Heart right ventricle (tissue), 16 donors: ENCODE measurements at places on chromosomes 16 and 17. TPM values are rescaled to one million over a fixed set of nuclear protein-coding genes. Genes with fewer than 3 reads are reported as not detected.

GRCh38 chr17:69609473-69610305 lies 195.2 kb downstream of the MAP2K6 start:
- H3K27ac ChIP-seq = peak overlapping the region; percentile 79
- no peak for DNase-seq
- H3K27me3 ChIP-seq = no peaks in the 10 kb centered on the region
- no peak overlapping the region for H3K4me3 ChIP-seq

DNA sequence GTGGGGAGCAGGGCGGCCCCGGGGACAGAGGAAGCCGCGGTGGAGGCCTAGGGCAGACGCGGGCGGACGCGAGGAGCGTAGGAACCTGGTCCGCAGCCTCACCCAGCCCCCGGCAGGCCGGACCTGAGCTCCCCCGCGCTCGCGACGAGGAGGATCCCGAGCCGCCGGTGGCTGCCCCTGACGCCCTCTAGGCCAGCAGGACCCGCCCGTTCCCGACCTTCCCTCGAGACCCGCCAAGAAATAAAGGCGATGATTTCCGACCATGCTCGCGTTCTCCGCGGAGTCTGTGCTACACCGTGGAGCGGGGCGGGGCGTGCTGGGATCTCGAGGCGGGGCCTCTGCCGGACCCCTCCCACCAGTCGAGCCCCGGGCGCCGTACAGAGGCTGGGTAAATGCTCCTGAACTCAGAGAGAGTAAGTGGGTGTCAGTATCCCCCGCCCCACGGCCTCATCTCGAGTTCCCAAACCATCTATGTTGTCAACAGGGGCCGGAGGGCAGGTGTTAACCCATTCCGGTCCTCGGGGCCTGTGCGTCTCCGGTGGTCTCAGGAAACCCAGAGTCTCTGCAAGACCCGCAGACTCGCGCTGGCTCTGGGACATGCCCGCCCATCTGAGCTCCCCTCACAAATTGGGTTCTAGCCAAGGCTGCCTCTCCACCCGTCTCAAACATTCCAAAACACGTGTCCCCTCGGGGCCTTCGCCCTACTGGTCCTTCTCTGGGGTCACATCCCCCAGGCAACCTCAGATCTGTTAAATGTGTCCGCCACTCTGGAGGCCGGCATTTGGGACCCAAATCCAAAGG lies 13.7 kb downstream of the SYCE1L start:
- H3K4me1 ChIP-seq = peaks cover 3% of the 10 kb centered on the region
- DNase-seq = peak; percentile 33
- H3K27me3 ChIP-seq = no peaks in the 10 kb centered on the region
- no peaks in the 10 kb centered on the region for H3K36me3 ChIP-seq
- peak overlapping the region; percentile 64 for H3K4me3 ChIP-seq

DNA sequence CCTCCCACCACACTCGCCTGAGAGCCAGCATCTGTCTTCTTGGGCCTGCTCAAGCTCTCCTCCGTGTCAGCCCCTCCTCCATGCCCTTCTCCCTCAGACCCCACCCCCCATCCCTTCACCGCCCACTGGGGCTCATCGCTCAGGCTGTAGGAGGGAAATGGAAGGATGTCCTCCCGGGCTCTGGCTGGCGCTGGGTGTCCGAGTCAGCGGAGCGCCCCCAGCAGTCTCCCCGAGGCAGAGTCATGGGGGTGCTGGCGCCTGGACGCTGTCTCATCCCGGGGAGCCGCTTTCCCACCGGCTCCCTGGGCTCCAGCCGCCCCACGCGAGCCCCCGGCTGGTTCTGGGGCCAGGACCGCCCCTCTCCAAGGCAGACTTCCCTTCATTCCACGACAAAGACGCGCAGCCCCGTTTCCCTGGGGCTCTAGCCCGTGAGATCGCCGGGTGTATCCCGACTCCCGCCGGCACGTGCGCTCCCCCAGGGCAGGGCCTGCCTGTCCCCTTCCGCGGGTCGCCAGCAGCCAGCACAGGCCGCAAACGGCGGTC lies 428 bp upstream of the ANTKMT start:
- H3K27ac ChIP-seq = peak overlapping the region; percentile 44
- DNase-seq = no peak
- peak overlapping the region; percentile 87 for H3K4me3 ChIP-seq
- peaks cover 30% of the 10 kb centered on the region for H3K4me1 ChIP-seq
- no peaks in the 10 kb centered on the region for H3K27me3 ChIP-seq
- no peaks in the 10 kb centered on the region for H3K36me3 ChIP-seq

The XYLT2 gene
- total RNA-seq = 12.5 TPM

- H3K4me3 ChIP-seq = no peak overlapping the region
- DNase-seq = no peak
- H3K4me1 ChIP-seq = no peaks in the 10 kb centered on the region
- H3K36me3 ChIP-seq = no peaks in the 10 kb centered on the region
- no peak overlapping the region for H3K27ac ChIP-seq
Observed at GRCh38 chr17:49439673-49440571, 25.2 kb upstream of the PHB1 start.

GRCh38 chr17:39737760-39738567 lies at the start of gene GRB7:
GRB7 (plus strand) TSS chr17:39737938; CDS start chr17:39742302, 4,364 bp downstream.
- H3K27me3 ChIP-seq = peaks cover 73% of the 10 kb centered on the region
- H3K4me1 ChIP-seq = peaks cover 39% of the 10 kb centered on the region
- no peak within 1 kb of the TSS for H3K27ac ChIP-seq
- peak within 1 kb of the TSS; percentile 42 for H3K4me3 ChIP-seq
- DNase-seq = no peak

- H3K36me3 ChIP-seq = no peaks in the 10 kb centered on the region
- DNase-seq = no peak
- no peak overlapping the region for H3K4me3 ChIP-seq
- H3K4me1 ChIP-seq = no peaks in the 10 kb centered on the region
Observed at GRCh38 chr16:12449795-12450194, 353.9 kb downstream of the CPPED1 start.

GRCh38 chr16:26041952-26042668 lies 350.4 kb downstream of the HS3ST4 start:
- no peaks in the 10 kb centered on the region for H3K27me3 ChIP-seq
- no peaks in the 10 kb centered on the region for H3K36me3 ChIP-seq
- H3K27ac ChIP-seq = no peak overlapping the region
- no peak overlapping the region for H3K4me3 ChIP-seq
- no peaks in the 10 kb centered on the region for H3K4me1 ChIP-seq

DNA sequence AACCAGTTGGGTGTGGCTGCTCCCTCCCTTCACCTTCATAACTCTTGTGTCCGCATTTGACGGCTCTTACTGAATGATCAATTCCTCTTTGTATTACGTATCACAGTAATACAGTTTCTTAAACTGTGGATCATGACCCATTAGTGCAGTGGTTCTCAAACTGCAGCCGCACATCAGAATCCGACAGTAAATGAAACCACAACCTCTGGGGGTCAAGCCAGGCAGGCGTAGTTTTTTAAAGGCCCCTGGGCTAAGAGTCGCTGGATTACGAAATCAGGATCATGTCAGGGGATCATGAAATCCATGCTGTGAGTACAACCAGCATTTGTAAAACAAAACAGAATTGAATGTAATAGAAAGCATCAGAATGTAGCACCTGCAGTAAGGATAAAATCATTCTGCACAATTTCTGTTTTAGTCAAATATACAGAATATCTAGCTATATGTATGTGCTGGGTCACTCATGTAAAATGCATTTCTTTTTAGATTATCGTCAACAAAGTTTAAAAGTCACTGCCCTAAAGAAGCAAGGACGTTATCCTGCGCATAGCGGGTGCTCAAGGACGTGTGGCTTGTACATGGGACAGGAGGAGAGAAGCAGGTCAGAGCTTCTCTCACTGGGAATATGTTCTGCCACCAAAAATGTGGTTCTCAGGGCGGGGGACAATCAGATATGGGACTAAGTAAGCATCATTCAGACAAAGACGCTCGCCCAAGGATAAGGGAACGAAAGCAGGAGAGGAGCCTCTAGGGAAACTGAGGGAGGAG lies 113.1 kb downstream of the ZFHX3 start:
- no peak overlapping the region for H3K27ac ChIP-seq
- H3K4me3 ChIP-seq = no peak overlapping the region
- H3K4me1 ChIP-seq = peaks cover 62% of the 10 kb centered on the region
- no peaks in the 10 kb centered on the region for H3K36me3 ChIP-seq

DNA sequence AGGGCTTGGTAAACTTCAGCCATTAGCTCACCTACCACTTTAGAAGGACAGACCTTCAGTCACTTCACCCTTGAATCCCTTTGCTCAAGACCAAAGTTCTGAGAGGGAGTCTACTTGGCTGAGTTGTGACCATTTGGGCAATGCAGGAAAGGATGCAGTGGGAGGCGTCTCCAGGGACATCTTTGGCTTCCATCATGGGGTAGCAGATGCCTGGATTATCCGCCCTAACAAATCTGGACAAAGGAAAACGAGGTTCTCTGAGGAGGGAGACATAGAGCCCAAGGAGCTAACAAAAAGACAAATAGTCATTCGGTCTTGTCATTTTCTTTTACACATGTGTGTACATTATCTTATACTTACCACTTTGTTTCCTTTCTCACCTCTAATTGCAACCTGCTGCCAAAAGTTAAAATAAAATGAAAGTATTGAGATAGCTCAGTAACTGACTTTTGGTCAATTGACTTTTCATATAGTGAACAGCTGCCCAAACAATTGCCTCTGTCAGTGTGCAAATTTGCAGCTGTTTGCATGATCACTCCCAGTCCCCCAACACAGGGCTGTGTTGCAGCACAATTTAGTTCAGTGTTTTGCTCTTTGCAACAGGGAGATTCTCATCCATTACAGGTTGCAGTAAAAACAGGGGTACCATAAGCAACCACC lies 108.9 kb upstream of the EEF2KMT start:
- no peaks in the 10 kb centered on the region for H3K36me3 ChIP-seq
- H3K27ac ChIP-seq = no peak overlapping the region
- H3K27me3 ChIP-seq = no peaks in the 10 kb centered on the region
- H3K4me3 ChIP-seq = no peak overlapping the region
